ENCODE measurements at places on chromosomes 13 and 19.

DNA sequence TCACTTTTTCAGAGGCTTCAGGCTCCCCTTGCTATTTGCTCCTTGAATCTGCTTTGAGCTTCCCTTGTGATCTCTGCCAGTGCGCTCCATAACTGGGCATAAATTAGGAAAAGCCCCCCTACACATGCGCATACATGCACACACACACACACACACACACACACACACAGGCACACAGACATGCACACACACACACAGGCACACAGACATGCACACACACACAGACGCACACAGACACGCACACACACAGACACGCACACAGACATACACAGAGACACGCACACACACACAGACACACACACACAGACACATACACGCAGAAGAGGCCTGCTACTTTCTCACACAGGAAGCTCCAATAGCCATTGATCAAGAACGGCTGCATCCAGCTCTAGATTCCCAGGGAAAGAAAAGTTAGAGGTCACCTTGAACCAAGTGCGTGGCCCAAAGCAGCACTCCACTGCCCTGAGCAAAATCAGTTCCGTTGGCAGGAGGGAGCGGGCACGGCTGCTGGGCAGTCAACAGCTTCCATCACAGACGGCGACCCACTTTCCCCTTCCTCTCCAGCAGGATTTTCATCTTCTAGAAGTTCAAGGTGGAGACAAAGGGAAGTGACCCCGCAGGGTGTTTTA lies 145.6 kb downstream of the DPF1 start:
- DNase-seq: no peak

DNA sequence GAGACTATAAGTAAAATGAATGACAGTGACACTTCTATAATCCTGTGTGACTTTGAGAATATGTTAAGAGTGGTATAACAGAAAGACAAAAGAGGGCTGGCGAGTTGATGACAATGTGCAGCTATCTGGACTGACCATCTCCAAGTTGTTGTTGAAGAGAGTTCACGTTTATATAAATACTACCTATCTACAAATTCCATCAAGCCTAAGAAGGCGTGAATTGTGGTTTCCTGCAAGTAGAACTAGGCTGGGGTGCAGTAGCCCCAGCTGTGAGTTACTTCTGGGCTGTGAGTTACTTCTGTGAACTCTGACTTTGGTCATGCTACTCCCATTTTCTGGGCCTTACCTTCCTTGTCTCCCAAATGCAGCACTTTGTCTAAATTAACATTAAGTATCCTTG lies 561.0 kb downstream of the TBC1D4 start:
- DNase-seq: no peak

DNA sequence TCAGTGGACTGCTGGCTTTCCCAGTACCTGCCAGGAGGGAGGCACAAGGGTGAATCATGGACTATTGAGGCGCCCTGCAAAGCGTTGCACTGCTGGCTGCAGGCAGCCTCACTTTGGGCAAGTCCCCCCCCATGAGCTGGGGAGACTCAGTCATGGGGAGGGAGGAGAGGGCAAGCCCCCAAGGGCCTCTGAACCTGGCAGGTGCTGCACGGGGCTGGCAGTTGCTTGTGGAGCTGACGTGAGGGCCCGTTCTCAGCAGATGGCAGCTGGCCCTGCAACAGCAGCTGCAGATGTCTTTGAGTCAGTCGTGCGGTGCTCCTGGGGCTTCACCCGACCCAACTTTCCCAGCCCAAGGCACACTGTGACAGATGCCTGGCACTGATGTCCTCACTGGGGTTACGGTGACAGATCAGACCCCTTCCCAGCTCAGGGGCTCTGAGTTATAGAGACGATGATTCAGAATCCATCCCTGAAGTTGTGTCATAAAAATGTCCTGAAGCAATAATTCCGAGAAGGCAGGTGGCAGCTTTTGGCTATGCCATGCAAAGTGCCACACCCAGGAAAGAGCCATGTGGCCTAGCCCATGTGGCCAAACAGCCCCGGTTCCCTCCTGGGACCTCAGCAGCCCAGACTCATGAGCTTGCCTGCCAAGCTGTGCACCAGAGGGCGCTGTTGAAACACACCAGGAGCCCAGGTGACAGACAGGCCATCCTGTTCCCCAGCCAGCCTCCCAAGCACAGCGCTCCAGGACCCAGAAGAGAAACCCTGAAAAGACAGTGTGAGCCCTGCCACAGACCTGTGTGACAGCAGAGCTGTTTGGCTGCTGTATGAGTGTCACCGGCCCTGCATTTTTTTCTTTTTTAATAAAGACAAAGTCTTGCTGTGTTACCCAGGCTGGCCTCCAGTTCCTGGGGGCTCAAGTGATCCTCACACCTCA lies 53.6 kb upstream of the LDLR start:
- DNase-seq: peak; percentile 85

- peak; percentile 76 for DNase-seq
Observed at GRCh38 chr13:74289861-74290773, 155.9 kb upstream of the KLF12 start.

GRCh38 chr13:107330484-107330883 lies 762.5 kb upstream of the ARGLU1 start:
- DNase-seq: no peak

DNA sequence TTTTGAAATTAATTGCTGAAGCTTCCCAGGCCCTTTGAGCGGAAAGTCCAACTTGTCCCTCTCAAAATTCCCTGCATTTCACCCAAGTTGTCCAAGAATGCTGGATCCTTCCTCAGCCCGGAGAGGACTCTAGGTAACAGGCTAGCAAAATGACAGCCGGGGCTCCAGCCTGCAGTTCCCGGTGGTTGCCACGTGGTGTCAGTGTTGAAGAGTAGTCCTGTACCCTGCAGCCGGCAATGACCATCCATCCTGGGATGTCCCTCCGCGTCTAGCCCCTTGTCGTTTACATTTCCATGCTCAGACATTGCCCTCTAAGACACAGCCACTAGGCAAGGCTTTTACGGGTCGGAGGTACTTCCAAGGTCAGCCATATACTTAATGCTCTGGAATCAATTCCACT lies 31.4 kb upstream of the MTIF3 start:
- DNase-seq: peak; percentile 32

Data from EH (cell line).